ENCODE measurements at places on chromosomes 1 and 21.
A peak's percentile ranks its signal among the peaks of the same experiment; 100 is the strongest.

DNA sequence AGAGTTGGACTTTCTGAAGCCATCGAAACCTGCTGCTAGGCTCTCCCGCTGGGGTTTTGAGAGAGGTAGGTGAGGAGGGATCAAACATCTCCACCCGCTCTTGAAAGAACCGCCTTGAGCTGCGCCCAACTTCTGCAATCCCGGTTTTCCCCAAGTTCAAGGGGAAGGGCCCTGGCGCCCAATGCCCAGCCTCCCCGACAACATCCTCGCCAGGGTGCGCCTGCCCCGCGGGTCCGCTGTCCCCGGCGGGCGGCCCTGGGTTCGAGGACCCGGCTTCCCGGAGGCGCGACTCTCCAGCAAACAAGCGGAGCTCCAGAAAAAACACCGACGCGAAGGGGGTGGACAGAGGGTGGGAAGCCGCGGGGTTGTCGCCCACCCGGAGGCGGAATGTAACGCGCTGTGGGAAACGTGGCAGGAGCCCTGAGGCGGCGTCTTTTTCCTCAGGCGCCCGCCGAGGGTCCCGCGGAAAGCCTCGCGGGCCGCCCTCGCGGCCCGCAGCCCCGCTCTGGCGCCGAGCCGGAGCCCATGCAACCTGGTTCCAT lies 607 bp downstream of the BTG3 start:
- DNase-seq = peak; percentile 20

DNA sequence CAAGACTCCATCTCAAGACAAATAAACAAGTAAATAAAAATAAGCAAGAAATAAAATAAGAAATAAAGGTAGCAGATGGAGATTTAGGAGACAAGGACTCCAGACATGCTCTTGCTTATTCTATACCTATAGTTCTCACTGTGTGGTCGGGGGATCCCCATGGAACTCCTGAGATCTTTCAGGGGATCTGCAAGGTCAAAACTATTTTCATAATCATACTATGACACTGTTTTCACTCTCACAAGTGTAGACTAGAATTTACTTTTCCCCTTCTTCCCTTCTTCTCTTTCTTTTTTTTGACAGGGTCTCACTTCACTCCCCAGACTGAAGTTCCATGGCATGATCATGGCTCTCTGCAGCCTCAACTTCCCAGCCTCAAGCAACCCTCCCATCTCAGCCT lies 29.8 kb upstream of the NLRP3 start:
- DNase-seq = no peak

DNA sequence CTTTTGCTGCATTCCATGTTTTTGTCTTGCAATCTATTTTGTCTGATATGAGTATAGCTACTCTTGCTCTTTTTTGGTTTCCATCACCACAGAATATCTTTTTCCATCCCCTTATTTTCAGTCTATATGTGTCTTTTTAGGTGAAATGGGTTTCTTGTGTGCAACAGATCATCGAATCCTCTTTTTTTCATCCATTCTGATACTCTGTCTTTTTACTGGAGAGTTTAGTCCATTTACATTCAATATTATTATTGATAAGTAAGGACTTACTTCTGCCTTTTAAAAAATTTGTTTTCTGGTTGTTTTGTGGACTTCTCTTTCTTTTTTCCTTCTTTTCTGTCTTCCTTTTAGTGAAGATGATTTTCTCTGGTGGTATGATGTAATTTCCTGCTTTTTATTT lies 64.6 kb upstream of the CD55 start:
- DNase-seq = no peak

DNA sequence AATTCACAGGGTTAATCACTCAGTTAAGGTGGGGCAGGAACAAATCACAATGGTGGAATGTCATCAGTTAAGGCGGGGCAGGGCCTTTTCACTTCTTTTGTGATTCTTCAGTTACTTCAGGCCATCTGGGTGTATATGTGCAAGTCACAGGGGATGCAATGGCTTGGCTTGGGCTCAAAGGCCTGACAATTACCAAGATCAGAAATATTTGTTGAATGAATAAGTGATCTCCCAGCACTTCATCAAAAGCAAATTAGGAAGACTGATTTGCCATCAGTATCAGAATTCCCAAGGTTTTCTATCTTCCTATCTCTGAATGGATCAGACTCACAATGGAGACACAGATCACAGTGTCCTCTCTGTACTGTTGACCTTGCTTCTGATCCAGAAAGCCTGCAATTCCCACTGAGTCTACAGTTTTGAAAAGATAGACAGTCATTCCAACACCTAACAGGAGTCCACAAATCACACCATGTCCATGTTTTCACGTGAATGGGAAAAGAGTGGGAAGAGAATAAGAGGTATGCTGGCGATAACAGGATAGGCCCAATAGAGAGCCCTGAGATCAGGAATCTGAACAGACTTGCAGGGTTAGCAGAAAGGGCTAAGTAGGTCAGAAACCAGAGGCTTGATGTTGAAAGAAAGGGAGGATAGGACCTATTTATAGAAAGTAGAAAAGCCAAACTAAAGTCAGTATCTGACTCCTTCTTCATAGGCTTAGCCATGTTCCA lies 75.3 kb downstream of the KCNK1 start:
- no peak for DNase-seq

GRCh38 chr1:231638647-231639046 lies 12.1 kb downstream of the DISC1 start:
- DNase-seq = no peak

GRCh38 chr1:244209955-244210354 lies 158.9 kb downstream of the ZBTB18 start:
- DNase-seq = no peak

DNA sequence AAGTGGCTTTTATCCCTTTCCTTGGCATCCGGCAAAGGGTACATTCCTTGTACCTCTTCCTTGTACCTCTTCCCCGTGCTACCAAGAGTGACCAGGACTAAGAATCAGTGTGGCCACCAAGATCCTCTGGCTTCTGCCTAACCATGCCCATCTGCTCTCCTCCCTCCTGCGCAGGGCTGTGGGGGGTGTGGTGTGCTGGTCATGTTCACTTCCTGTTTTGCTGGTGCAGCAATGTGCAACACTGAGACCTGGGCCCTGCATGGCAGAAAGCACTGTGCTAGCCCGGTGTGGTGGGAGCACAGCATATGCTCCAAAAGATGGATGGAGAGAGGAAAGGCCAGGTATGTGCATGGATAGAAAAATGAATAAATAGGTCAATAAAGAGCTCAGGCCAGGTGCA lies 33.3 kb upstream of the TENT5C start:
- DNase-seq = no peak

- DNase-seq = no peak
Observed at GRCh38 chr1:202012544-202013478, 2.4 kb downstream of the ELF3 start.

DNA sequence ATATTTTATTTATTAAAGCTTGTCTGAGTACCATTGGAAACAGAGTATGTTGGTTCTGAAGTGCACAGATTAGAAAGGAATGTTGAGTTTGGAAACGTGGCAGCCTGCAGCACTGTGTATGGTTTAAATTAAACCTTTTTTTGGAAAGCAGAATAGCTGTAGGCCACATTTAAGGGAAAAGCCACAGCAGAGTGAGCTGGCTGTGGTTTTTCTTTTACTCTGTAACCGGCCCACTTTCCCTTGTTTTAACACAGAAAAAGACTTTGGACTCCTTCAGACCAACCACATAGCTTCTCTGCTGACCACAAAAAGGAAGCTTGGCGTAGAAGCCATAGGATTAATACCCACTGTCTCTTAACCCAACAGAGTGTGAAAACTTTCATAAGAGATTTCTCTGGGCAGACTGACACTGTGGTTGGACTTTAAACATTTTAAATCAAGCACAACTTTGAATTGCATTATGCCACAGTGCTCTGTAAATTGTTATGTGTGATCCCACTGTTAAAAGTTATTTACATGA lies 75.2 kb downstream of the NFIA start:
- DNase-seq = no peak

GRCh38 chr21:26503414-26503813 lies 69.7 kb downstream of the CYYR1 start:
- no peak for DNase-seq

GRCh38 chr1:17168091-17168876 lies 36.6 kb upstream of the PADI1 start:
- DNase-seq = no peak

DNA sequence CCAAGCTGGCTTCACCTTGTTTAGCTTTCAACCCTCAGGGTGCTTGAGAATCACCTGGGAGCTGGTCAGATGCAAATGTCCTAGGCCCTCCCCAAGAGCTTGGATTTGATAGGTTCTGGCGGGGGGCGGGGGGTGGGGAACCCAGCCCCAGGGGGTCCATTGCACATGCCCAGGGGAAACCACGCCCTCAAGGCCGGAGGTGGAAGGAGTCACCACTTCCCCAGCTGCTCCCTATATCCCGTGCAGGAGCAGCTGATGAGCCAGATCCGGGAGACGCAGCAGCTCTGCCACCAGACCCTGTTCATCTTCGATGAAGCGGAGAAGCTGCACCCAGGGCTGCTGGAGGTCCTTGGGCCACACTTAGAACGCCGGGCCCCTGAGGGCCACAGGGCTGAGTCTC lies 5.8 kb downstream of the TOR3A start:
- no peak for DNase-seq

DNA sequence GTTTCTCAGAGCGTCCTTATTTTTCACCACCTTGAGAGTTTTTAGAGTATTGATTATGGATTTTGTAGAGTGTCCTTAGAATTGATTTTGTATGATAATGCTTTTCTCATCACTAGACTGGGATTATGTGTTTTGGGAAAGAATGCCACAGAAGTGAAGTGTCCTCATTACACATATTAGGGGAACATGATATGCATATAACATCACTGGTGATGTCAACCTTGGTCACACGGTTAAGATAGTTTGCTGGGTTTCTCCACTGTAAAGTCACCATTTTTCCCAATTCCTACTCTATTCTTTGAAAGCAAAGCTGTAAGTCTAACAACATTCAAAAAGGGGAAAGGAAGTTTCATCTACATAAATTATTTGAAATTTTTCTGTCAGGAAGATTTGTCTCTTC lies 39.6 kb upstream of the PALMD start:
- no peak for DNase-seq

DNA sequence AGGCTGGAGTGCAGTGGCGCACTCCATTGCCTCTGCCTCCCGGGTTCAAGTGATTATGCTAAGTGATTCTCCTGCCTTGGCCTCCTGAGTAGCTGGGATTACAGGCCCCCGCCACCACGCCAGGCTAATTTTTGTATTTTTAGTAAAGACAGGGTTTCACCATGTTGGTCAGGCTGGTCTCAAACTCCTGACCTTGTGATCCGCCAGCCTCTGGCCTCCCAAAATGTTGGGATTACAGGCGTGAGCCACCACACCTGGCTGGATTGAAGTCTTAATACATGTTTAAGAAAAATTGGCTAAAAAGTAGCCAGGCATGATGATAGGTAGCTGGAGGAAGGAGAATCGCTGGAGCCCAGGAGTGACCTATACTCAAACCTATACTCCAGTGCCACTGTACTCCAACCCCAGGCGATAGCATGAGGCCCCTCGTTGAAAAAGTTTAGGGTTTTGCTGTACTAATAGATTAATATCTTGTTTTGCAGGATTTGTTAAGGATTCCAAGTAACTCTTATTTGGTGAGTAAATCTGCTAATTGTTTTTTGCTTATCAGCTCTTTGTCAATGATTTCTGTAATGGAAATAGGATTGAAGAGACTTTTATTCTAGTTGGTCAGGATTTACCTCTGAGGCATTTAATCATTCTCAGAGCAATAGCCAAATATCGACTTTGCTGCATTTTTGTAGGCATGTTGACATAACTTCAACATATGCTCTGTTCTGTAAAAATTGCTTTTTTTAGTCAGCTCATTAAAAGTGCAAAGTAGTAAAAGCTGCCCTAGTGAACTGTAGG lies 2.0 kb downstream of the RCC1 start:
- no peak for DNase-seq

- DNase-seq = no peak
Observed at GRCh38 chr1:209509039-209509438, 74.5 kb upstream of the CAMK1G start.

DNA sequence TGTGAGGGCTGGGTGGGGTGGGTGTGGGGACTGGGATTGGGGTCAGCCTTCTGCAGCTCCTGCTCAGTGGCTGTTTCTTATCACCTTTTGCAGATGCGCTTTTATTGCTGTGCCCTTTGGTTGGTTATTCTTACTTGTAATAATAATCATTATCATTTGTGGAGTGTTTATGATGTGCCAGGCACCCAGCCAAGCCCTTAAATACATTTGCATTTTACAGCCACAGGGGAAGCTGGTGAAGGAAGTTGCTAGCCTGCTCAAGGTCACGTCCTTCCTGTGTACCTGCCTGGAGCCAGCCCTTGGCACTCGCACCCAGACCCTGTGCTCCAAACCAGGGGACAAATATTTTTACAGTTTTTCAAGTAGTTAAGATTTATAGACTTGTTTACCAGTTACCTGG lies 144.0 kb downstream of the PGBD5 start:
- DNase-seq = no peak

DNA sequence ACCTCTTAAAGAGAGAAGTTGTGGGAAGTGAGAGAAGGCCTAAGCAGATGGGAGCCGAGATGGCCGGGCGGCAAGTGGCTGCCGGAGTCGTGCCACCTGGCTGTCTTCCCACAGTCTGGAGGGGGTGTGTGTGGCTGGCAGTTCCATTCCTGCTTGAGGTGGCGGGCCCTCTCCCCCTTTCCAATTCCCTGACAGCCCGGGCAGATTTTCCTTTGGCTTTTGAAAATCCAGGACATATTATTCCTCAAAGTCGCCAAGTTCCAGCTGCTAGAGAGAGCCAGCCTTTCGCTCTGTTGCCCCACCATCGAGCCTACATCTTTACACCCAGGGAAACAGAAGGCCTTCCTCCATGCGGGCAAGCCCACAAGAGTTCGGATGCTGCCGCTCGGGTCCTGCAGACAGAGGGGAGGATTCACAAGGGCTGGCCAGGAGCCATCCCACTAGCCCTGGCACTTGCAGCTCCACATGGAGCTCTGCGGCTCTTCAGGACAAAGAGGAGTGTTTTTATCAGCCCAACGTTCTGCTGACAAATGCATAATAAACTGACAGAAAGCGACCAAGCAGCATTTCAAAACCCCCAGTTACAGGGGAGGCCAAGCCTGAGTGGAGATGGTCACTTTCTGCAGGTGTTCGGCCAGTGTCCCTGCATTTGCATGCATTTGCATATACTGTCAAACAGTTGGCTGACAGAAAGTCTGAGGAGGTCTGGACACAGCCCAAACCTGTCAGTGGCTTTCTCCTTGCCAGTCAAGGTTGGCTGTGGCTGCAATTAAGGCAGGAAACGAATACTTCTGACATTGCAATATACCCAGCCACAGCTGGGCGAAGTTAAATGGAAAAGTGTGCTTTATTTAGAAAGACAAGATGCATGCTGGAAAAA lies 45.9 kb downstream of the OLIG1 start:
- no peak for DNase-seq

DNA sequence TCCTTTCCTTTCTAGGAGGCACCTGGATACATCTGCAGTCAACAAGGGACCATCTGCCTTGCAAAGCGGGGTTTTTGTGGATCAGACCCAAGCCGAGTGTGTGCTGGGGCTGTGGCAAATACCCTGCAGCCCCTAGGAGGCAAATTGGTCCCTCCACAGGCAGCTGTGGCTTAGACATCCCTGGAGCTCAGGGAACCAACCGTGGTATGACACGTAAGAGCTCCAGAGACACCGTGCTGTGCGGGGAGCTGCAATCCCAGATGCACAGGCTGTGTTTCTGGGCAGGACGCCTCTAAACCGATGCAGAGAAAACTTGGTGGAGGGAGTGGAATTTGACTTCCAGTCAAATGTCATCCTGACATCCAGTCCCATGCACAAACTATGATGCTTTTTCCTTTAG lies 141.5 kb downstream of the KAZN start:
- DNase-seq = no peak

GRCh38 chr1:226882631-226883409 lies 12.4 kb downstream of the PSEN2 start:
- DNase-seq = no peak
